Activated CD4-positive, CD25-positive, alpha-beta regulatory T cell treated with anti-CD3 and anti-CD28 coated beads, Interleukin-2, amount 50 U/mL, for 16 hours (primary cell): ENCODE measurements at places on chromosomes 3 and 15.

DNA sequence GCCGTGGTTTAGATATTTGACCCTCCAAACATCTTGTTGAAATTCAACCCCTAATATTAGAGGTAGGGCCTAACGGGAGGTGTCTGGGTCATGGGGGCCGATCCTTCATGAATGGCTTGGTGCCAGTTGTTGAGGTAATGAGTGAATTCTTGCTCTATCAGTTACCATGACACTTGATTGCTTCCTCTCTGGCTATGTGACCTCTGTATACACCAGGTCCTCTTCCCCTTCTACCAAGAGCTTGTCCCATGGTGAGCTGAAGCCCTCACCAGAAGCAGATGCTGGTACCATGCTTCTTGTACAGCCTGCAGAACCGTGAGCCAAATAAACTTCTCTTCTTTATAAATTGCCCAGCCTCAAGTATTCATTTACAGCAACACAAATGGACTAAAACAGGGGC is 41.8 kb upstream of the TIPARP start:
- no peak for DNase-seq

DNA sequence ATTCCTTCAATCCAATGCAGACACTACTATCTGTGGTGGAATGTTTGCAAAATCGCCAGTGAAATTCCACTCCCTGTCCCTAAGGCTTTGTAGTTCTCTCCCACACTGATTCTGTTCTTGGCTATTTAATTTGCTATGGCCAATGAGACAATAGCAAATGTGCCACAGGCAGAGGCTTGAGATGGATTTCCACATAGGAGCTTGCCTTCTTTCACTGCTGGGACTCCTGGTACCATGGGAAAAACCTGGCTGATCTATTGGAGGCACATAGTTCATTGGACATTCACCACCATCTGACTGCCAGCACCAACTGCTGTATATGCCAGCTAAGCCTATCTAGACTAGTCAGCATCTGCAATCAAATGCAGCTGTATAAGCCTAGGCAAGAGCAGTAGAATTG is 103.8 kb downstream of the NR1D2 start:
- no peak for DNase-seq

- no peak for DNase-seq
Observed at GRCh38 chr3:150370122-150370602, 37.9 kb upstream of the TSC22D2 start.

DNA sequence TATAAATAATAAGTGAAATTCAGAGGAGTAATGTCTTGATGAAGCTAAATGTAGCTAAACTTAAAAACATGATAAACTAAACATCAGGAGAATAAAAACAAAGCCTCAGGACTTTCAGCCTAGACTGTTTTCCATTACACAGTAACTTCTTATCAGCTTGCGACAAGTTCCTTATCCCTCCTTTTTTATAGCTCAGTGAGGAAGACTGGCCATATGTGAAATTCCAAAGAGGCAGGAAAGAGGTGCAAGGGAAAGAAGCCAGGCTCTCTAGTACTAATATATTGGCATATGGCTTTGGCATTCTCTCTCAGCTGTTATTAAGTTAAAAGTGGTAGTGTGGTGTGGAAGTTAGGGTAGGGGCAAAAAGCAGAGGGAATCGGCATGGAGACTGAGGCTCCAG is 4.4 kb downstream of the COX17 start:
- DNase-seq, result no peak

DNA sequence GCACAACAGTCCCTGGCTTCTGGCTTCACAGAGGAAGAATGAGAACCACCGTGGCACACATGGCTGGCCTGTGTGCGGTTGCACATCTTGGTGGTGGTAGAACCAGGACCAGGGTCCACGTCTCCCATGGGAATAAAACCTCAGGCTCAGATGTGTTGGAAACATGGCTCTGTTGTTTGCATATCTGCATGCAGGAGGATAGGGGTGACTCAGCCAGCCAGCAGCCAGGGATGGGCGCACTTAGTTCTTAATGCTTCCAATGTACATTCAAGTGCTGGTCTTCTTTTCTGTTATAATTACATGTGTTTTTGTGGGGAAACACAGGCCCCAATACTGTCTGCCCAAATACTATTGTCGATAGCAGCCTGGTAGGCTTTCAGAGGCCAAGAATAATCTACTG is 35.8 kb upstream of the BCL2L10 start:
- no peak for DNase-seq
